Frontal cortex (tissue), 4 donors: ENCODE measurements at places on chromosomes 3 and 15.
A peak's percentile ranks its signal among the peaks of the same experiment; 100 is the strongest.

- no peak for DNase-seq
These were observed 61.7 kb upstream of the PLXNA1 start for GRCh38 chr3:126921085-126921824.

DNA sequence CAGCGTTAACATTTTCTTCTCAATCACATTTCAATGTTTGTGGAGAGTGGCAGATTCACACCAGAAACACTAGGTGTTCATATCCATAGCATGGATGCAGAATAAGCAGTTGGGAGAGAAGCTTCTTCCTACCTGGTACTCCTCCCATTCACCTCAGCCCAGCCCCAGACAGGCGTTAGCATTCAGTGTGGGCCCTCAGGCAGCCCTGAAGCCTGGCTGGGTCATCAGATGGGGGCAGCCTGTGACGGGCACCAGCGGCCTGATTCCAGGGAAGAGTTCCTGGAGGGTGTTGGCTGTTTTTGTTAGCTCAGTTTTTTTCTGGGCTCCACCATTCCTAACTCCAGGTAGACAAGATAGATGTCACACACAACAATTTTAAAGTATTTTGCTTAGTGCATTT lies 31.1 kb downstream of the APH1B start:
- DNase-seq, result no peak

GRCh38 chr15:65927545-65927944 lies 58.3 kb downstream of the RAB11A start:
- no peak for DNase-seq

- DNase-seq, result no peak
These were observed 119.4 kb downstream of the ECT2 start for GRCh38 chr3:172869784-172870518.

DNA sequence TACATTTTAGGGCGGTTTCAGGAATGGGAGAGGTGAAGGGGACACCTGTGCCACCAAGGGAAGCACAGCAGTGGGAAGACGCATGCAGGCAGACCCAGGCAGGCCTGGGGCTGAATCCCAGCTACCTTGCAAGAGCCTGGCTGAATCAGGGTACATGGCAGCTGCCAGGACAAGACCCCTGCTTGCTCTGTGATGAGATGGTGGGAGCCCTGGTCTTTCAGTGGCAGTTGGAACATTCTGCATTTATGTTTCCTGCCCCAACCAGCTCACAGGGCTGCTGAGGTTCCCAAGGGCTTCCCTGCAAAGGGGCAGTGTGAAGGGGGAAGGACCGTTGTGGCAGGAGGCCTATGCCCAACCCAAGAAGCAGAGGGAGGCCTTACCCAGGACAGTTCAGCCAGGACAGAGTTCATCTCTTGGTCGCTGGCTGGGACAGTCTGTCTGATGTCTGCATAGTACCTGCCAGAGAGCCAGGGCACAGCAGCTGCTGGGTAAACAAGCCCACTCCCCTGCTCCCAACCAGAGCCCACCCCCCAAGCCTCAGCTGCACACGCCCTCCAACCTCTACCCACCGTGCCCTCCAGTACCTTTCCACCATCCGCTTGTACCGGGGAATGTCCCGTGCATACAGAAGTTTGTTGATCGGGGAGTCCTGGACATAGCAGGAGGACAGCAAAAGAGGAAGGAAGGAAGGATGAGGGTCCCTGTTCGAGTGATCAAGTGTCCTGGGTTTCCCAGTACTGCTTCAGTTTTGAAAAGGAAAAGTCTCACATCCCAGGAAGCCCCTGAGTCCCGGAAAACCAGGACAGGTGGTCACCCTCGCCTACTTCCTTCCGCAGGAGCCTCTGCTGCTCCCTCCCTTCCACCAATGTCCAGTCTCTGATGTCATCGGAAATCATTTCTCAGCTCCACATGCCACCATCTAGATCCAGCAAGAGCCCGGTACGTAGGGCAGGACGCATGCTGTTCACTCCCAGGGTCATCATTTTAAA lies 23.1 kb downstream of the PLXNB1 start:
- peak; percentile 9 for DNase-seq

- DNase-seq, result no peak
These were observed 108.5 kb downstream of the GLDN start for GRCh38 chr15:51450001-51450400.

- DNase-seq, result no peak
These were observed 107.9 kb downstream of the LRTM1 start for GRCh38 chr3:54819946-54820345.

DNA sequence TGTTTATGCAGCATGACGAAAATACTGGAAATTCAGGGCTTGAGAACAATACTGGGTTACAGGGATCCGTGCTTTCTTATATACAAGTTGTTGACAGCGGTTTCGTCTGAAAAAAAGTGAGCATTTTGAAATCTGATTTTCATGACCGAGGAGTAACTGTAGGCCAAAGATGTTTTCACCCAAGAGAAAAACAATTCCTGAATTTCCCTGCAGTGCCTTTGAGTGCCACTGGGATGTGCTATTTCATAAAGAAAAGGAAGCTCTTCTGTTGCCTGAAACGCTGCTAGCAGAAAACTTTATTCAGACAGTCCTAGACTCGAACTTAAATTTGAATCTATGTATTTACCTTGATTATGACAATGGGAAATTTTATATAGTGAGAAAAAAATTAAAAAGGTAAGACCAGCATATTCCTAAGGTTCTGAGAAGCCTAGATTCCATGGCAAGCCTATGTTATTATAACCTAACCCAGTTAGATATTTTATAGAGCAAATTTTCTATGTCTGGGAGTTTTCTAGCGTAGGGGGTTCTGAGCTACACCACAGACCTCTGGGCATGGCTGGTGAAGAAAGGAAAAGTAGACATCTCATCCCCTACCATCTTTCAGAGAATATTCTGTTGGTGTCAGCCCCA lies 30.2 kb downstream of the KCNAB1 start:
- DNase-seq, result peak; percentile 48

GRCh38 chr15:68154923-68155559 lies 50.1 kb downstream of the CALML4 start:
- DNase-seq, result no peak

GRCh38 chr3:147735616-147736015 lies 326.5 kb downstream of the ZIC1 start:
- no peak for DNase-seq

DNA sequence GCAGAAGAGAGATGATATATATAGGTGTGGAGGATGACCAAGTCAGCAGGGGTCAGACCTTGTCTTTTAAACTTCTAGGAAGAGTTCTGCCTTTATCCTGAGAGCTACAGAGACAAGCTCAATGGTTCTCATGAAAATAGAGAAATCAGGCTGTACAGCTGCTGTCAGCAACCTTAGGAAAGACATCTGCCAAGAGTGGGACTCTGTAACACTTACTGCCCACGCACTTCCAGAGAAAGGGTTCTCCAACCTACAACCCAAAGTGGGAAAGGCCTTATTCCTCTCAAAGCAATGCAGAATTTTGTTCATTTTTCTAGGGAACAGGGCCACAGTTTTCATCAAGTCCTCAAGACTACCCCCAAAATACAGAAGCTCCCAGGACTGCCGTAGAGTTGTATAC lies 138.7 kb downstream of the STT3B start:
- DNase-seq, result no peak

DNA sequence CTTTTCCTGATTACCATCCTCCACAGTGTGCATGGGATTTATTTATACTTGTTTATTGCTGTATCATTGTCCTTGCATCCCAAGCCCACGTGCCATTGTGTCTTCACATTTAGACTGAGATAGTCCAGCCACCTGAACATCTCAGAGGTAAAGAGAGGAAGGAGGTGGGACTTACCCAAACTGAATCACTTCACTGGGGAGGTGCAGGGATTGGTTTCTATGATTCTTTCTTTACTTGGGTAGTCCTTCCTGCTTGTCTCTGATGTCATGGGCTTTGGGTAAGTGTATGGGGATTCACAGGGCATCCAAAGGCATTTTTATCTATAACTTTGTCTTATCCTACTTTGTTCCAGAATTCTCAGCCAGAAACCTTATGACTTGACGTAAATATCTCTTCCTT lies 141.5 kb upstream of the UMPS start:
- no peak for DNase-seq

DNA sequence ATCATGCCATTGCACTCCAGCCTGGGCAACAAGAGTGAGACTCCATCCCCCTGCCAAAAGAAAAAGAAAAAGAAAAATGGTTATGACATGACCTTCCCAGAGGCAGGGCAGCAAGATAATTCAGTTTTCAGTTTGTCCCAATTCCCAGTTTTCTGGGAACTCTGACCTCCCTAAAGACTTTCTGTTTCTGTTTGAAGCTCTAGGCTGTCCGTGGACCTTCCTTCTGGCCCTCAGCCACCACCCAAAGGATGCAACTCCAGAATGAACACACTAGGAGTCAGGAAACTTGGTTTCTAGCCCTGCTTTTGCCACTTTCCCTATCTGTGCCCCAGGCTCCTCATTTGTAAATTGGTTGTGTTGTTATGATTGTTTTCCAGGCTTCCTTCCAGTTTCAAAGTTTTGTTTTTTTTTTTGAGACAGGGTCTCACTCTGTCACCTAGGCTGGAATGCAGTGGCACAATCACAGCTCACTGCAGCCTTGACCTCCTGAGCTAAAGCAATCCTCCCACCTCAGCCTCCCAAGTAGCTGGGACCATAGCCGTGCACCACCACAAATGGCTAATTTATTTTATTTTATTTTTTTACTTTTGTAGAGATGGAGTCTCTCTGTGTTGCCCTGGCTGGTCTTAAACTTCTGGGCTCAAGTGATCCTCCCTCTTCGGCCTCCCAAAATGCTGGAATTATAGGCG lies 68.6 kb downstream of the CDC25A start:
- DNase-seq, result no peak

- no peak for DNase-seq
These were observed 441.7 kb upstream of the NR2F2 start for GRCh38 chr15:95888762-95889161.

- no peak for DNase-seq
These were observed 39.2 kb upstream of the VPS8 start for GRCh38 chr3:184772667-184773272.

GRCh38 chr3:124413989-124414598 lies 316.2 kb upstream of the UMPS start:
- no peak for DNase-seq

GRCh38 chr3:62260655-62261054 lies 112.7 kb downstream of the FEZF2 start:
- DNase-seq, result no peak

DNA sequence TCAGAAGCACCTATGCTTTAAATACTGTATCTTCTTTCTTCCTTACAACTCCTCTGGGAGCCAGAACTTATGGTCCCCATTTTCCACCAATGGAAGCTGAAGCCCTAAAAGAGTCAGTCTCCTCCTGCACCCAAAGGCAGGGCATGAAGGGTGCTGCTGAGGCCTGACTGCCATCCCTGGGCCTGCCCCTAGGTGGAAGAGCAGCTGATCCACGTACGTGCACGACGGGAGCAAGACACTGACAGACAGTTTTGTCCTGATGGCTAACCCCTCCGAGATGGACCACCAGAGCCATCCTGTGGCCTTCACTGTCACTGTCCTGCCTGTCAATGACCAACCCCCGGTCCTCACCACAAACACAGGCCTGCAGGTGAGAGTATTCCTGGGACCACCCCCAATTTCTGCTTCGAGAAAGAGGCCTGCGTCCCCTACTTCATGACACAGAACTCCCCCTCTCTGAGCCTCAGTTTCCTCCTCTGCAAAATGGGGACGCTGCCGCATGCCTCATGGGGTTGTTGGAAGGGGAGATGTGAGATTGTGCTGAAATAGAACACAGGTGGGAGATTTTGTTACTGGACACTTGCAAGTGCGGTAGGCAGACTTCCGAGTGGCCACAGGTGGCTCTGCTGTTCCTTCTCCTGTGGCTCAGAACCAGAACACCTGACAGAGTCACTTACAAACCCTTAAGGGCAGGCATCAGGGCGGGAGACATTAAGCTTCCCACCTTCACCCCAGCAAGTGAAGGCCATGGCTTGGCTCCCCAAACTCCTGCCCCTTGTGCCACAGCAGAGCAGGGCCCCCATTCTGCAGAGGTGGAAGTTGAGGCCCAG lies 175.4 kb downstream of the TBC1D2B start:
- DNase-seq, result no peak

DNA sequence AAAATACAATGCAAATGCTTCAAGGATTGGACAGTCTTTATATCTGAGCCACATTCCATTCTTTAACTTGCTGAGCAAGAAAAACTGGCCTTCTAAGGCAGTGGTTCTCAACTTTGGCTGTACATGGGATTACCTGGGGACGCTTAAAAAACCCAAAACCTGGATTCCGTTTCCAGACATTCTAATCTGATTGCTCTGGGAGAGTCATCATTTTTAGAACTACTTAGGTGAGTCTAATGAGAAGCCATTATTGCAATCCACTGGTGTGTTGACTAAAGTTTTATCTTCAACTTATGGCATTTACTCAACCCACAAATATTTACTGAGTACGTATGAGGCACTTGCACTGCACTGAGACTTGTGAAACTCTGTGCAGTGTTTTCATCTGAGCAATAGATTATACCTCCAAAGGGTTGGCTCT lies 195.7 kb upstream of the ATP11B start:
- DNase-seq, result no peak

DNA sequence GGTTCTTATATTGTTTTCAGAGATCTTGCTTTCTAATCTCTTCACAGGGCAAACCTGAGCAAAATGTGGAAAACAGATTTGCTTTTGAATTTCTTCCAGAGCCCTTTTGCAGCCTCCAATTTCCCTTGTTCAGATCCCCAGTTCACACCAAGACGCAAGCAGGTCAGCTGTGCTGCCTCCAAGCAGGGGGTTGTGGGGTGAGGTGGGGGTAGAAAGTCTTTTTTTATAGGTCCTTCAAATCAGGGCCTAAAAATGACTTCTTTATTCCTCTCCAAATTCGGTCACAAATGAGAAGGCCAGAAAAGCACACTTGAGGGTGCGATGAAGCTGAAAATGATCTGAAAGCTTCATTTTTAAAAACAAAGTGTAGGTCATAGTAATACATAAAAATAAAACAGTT lies 26.3 kb upstream of the AVEN start:
- DNase-seq, result no peak

DNA sequence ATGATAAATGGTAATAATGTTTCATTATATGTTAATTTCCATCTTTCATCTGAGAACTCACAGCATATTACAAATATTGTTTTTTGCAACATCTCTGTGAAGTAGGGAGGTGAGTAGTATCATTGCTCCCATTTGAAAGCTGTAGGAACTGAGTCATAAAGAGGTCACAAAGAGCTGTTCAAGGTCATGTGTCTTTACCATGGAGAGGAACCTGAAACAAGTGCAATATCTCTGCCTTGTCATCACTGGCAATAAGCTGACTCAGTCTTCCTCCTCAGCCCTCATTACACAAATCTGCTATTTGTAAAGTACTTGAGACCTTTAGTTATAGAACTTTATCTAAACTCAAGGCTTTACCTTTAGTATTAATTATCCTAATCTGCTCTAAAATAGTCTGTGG lies 4.4 kb upstream of the ATP13A4 start:
- DNase-seq, result no peak
